ENCODE measurements at places on chromosomes 3 and 15. TPM values are rescaled to one million over a fixed set of nuclear protein-coding genes. Genes with fewer than 3 reads are reported as not detected.
A peak's percentile ranks its signal among the peaks of the same experiment; 100 is the strongest.

- no peak for DNase-seq
Observed at GRCh38 chr3:109853077-109853731, 515.9 kb upstream of the DPPA4 start.

- DNase-seq: no peak
Observed at GRCh38 chr15:92244703-92245102, 149.0 kb upstream of the ST8SIA2 start.

The UBA5 gene
- 46.3 TPM for total RNA-seq

The GRM2 gene
- not detected for total RNA-seq

- DNase-seq: peak; percentile 90
Observed at GRCh38 chr3:49900491-49901153, 3.1 kb downstream of the MST1R start.
